ENCODE measurements at places on chromosomes 2 and 18.

GRCh38 chr18:45050712-45051601 lies 370.3 kb downstream of the SETBP1 start:
- DNase-seq, result no peak

- DNase-seq, result no peak
These were observed 100.3 kb downstream of the TTC32 start for GRCh38 chr2:19801367-19802080.

DNA sequence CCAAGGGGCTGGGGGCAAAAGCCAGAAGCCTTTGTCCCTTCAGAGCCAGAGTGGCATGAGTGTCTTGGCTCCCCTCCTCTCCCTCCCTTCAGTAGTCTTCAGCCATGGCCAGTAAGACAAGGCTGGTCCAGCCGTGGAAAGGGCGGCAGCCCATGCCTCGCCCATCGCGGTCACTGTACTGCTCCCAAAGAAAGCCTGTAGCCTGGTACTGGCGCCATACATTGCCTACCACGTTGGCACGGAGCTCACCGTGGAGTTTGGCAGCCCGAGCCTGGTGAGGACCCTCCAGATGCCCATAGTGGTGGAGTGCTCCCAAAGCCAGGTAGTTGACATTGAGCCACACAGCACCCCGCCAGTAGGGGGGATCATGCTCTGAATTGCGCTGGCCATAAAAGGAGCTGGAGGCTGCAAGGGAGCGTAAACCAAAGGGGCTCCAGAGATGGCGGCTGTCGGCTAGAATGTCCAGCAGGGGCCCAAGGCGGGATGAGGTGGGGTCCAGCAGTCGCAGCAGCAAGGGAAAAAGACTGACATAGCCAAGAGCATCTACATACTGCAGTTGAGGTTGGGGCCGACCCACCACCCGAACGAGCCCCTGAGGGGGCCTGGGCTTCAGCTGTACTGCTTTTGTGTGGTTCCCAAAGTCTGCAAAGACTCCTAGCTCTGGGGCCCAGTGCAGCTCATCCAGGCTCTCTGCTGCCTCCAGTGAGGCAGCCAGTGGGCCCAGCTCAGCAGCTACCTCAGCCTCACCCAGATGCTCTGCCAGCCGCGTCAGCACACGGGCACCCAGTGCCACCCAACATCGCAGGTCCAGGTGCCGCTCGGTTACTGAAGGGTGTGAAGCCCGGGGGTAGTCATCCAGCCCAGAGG lies 3.2 kb downstream of the WBP1 start:
- no peak for DNase-seq

DNA sequence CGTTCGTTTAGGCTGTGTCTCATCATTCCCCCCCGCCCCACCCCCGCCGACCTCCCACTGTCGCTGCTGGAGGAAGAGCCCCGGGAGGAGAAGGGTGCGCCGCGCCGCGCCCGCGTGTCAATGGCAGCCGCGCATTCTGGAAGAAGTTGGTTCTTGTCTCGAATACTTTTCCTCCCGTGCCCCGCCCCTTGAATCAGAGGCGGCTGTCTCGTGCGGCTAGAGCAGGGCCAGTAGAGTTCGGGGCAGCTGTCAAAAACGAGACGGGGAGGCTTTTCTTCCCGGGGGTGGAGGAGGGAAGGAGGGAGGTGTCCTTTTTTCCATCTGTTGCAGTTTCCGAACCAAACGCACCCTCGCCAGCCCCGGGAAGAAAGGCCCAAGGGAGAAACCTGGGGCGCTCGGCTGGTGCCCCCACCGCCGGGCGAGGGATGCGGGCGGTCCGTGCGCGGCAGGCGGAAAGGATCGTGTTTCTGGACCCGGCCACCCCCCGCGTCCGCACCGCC lies 410 bp upstream of the TGIF1 start:
- DNase-seq, result no peak

DNA sequence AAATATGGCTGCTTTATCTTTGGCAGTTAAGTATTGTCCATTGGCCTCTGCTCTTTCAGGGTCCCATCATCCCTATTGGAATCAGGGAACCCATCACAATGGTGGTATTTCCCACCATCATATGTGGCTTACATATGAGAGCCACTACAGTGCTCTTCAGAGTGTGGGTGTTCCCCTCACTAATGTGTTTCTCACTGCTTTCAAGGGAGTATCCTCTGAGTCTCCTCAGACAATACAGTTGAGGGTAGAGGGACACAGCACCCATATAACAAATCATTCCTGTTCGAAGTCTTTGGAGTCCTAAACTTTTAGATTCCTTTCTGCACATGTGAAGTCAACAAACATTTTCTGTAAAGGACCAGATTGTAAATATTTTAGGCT lies 48.8 kb upstream of the DNAJC10 start:
- no peak for DNase-seq

GRCh38 chr2:23385351-23385747 lies 370 bp downstream of the KLHL29 start:
- DNase-seq, result no peak

DNA sequence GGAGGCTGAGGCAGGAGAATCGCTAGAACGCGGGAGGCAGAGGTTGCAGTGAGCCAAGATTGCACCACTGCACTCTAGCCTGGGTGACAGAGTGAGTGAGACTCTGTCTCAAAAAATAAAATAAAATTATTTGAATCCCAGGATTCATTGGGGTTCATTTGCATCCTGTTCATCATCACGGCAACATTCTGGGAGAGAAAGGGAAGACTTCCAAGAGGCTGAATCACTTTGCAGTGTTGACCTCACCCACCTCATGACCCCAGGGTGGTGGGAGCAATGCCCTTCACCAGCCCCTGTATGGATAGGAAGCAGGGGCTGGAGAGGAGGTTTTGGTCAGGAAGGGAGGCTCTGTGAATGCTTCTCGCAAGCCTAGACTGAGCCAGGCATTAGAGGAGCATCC lies 195.6 kb downstream of the CTIF start:
- DNase-seq, result no peak

- no peak for DNase-seq
These were observed 151.8 kb downstream of the HDAC4 start for GRCh38 chr2:239249048-239249447.

- DNase-seq, result no peak
These were observed 75.2 kb downstream of the KLHL29 start for GRCh38 chr2:23460228-23460627.

GRCh38 chr18:12599543-12599942 lies 58.4 kb downstream of the SPIRE1 start:
- no peak for DNase-seq

GRCh38 chr18:68267583-68267982 lies 447.3 kb downstream of the TMX3 start:
- DNase-seq, result no peak

- no peak for DNase-seq
These were observed 18.4 kb downstream of the RBKS start for GRCh38 chr2:27871802-27872201.

DNA sequence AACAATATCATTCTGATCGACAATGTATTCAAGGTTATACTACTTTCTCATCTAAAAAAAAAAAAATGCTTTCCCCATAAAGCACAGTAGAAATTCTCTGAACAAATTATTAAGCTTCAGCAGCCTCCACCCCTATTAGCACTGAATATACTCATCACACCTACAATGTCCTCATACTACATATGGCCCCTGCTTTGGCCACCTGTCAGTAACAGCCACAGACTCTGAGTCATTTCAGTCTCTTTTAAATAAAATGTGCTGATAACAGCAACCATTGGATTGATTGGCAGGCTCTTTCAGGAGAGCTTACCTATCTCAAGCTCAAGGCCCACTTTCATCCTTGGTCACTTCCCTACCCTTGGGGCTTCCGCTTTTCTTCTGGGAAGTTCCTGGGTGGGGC lies 236.7 kb downstream of the TMX3 start:
- no peak for DNase-seq

- no peak for DNase-seq
These were observed 61.5 kb downstream of the EFR3B start for GRCh38 chr2:25103287-25103871.

DNA sequence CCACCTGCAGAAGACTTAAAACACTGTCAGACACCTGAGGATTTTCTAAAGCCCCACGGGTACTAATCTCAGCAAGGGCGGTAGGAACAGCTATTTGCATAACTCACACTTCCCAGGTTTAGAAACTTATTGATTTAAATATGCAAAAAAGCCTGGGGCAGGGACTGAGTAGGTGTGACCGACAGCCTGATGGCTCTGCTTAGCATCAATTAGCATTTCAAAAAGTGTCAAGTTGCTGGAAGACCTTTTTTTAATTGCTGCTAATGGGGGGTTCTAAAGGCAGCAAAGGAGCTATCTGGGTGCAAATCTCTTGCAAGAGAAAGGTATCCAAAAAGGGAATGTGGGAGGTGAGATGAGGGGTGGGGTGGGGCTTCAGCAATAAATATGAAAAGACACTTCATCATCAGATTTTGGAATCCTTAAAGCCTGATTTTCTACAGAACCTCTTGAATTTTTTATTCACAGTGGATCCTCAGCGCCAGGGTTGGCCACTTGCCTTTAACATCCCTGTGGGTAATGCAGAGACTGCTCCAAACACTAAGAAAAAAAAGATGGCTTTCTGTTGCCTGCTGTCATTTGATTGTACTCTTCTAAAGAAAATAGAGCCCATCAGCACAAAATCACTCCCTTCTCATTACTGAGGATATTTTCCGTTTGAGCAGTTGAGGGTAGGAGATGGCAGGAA lies 121.1 kb upstream of the RMP24 start:
- no peak for DNase-seq

DNA sequence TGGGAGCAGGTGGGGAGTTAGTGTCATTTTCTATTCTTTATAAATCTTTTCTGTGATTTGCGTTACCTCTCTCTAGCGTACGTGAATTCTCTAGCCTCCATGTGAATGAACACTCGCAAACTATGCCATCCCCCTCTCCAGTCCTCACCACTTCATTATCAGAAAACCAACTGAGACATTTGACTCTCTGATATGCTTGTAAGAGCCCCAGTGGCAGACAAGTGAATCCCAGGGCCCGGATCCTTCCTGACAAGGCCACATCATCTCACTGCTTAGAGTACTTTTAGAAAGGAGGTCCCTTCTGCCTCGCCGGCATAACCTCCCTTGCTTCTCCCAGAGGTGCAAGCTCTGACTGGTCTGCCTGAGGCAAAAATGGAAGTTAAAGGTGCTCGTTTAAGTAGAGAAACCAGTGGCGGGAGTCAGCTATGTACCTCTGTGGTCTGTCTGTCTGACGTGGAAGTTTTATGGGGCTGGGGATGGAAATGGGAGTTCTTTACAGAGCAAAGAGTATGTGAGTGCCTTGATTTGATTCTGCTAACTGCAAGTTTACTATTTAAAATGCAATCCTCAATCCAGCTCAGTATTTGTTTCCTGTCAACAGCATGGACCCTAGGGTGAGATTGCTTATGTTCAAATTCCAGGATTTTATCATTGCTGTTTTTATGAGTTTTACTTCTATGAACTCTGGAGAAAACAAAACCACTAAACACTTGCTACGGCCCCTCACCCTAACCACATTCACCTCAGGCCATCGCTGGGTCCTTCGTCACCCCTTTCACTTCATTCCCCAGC lies 114.9 kb upstream of the MSTN start:
- DNase-seq, result no peak

DNA sequence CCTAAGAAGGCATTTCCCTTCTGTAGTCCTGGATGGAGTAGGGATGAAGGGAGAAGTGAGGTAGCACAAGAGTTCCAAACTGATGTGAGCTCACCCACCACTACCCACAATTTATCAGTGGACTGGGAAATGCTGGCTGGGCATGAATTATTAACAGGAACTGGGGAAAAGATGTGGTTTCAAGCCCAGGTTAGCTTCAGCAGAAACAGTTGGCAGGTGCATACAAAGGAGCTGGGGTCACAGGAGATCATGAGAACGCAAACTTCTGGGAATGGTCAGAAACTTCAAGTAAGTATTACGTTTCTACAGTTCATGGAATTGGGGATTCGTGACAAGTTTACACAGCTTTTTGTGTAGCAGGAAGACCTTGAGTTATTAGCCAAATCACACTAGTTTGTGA lies 5.4 kb downstream of the CCDC141 start:
- no peak for DNase-seq

DNA sequence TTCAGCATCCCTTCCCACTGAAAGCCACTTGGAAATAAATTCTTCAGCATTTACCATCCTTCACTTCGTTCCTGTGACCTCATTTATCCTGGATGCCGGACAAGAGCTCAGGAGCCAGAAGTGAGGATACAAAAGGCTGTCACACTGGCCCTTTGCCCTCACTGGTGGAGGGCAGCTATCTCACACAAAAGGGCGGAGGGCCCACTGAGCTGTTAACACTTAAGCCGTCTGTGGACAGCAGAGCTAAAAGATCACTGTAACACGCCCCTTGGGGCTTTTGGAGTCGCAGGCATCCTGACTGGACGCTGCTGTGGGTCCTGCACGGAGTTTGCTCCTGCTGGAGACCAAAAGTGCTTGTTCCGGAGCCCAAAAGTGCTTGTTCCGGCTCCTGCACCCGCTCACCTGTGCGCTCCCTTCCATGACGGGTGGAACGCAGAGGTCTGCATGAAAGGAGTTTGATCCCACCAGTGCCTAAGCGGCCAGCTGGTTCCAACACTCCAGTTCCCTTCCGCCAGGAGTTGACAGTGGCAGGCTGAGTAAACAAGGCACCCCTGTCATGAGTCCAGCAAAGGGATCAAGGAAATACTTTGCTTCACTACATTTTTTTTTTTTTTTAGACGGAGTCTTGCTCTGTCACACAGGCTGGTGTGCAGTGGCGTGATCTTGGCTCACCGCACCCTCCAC lies 572.0 kb upstream of the LINC00305 start:
- DNase-seq, result no peak

DNA sequence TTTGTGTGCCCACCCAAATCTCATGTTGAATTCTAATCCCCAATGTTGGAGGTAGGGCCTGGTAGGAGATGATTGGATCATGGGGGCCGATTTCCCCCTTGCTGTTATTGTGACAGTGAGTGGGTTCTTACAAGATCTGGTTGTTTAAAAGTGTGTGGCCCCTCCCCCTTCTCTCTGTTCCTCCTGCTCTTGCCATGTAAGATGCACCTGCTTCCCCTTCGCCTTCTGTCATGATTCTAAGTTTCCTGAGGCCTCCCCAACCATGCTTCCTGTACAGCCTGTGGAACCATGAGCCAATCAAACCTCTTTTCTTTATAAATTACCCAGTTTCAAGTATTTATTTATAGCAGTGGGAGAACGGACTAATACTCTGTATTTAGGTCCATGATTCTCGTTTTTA lies 588.1 kb downstream of the DCDC2C start:
- no peak for DNase-seq

DNA sequence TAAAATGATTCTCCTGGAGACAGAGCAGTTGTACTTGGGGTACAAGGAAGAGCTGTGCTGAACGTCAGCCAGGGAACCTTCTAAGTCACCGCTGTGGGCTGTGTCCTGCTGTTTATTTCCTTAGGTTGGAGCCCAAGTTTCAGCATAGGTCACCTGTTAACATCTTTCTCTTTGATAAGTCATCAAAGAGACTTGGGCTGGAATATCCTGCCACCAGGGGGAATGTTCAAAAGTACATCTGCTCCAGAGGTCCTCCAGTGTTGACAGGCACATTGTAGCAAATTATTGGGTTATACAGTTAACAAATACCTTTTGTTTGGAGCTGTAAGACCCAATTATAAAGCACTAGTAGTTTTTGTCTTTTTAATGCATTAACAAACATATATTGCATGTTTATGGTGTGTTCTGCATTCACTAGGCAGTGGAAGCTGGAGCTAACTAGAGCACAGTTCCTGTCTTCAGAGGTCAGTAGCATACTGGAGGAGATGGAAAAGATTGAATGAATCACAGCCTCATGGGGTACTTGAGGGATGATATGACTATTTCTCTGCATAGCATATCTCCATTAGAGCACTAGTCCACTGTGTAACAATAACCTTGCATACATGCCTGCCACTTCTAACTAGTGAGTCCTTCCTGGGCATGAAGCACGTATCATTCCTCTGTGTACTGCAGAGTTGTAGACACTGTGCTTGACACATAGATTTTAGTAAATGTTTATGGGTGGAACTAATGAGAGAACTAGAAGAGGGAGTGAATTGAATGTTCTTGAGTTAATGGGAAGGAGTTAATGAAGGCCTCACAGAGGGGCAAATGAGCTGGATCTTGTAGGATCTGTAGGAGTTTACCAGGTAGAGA lies 182.1 kb downstream of the AGAP1 start:
- DNase-seq, result no peak

Measured in cortex of kidney (tissue), 1 donor.